DMS153 (cell line): ENCODE measurements at places on chromosomes 3 and 15.
A peak's percentile ranks its signal among the peaks of the same experiment; 100 is the strongest.

DNA sequence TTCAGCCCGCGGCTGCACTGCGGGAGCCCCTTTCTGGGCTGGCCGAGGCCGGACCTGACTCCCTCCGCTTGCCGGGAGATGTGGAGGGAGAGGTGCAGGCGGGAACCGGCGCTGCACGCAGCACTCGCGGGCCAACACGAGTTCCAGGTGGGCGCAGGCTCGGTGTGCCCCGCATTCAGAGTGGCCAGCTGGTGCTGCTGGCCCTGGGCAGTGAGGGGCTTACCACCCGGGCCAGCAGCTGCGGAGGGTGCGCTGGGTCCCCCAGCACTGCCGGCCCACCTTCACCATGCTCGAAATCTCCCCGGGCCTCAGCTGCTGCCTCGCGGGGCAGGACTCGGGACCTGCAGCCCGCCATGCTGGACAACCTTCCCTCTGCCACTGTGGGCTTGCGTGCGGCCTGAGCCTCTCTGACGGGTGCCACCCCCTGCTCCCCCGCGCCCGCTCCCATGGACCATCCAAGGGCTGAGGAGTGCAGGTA lies 733.5 kb upstream of the CCDC54 start:
- no peak for DNase-seq

DNA sequence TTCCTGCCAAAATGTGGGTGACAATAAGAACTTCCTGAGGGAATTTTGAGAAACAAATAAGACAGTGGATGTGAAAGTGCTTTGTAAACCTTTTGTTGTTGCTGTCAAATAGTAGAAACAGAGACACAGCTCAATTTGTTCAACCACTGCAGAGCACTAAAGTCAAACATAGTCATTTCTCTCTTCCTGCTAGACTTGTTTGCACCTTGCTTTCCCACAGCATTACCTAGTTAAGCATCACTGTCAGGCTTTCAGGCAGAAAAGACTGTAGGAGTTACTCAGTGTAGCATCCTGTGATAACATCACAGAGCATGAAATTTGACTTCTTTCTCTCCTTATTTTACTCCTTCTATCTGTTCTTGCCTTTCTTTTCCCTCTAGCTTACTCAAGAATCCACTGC lies 27.1 kb downstream of the SLC12A1 start:
- no peak for DNase-seq

DNA sequence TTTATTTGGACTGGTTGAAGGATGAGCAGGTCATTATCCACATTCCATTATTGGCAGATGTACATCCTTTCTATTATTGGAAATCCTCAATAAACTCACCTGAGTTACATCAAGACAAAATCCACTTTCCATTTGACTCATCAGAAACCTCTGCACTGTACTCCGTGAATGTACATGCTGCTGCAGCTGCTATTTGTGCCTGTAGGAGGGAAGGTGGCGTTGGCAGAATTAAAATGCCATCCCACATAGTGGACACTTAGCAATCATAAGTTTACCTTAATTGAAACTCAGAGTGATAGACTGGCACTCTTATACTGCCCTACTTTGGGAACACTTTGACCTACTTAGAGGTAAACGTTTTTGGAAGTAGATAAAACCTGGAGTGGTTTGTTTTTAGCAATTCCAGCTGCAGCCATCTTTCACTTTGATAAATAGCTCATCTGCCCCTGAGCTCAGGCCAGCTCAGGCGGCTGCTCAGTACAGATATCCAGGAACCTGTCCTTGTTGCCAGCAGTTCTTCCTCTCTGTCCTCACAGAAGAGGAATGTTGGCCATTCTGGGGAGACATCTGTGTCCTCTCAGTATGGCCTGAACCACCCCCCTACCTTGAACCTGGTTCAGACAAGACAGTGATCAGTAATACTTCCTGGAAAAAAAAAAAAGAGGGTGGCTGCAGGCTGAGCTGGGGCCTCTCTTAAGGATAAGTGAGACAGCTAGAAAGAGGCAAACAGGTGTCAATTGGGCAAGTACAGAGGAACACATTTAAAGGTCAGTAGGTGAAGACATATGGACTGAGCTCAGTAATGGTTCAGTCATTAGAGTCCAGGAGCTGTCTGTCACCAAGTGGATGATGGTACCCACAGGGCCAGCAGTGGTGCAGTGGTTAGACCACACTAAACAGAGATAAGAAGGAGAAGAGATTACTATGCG lies 153.4 kb upstream of the UMPS start:
- DNase-seq: no peak

GRCh38 chr3:184354121-184354728 lies 7.2 kb downstream of the CLCN2 start:
- DNase-seq: no peak

- DNase-seq: no peak
Observed at GRCh38 chr15:41961595-41962202, 10.7 kb downstream of the EHD4 start.

DNA sequence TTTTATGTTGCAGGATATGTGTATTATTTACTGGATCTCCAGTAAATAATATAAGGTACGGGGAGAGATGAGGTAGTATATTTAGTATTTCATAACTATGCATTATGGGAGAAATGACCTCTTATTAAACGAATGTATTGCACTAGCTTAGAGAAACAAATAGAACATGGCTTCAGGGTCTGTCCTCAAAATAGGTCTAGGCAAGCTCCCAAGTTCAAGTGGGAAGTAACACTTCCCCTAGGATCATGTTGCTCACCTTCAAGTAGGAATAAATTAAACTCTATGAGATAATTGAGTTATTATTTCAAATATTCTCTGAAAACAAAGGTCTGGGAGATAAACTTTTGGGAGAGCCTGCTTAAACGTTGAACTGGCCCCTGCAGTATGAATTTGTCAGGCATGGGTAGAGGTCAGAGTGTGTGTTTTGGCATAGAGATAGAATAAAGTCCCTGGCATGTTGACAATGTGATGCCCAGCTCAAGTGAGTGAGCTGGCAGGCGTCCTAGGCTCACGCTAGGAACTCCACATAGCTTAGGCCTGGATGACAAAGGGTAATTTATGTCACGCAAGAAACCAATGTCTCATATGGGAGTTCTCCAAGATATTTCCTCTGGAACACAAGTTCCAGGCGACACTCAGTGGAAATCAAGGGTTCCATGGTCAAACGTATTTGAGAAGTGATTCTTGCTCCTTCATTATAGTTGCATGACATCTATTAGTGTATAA lies 236.8 kb downstream of the CACNA2D3 start:
- DNase-seq: peak; percentile 34

DNA sequence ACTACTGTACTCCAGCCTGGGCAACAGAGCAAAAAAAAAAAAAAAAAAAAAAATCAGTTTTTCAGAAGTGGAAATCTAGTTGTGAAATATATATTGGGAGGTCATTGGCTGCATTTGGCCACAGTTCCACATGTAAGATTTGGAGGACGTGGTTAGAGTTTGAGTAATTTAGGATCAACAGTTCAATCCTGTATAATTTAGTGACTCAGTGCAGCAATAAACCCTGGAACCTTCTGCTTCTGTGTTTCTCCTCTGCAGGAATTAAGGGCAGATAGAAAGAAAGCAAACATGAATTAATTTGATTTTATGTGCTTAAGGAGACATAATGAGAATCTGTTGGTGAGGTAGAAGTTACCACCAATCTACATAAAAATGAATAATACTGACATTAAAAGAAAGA lies 347.0 kb downstream of the PTPRG start:
- DNase-seq: no peak

DNA sequence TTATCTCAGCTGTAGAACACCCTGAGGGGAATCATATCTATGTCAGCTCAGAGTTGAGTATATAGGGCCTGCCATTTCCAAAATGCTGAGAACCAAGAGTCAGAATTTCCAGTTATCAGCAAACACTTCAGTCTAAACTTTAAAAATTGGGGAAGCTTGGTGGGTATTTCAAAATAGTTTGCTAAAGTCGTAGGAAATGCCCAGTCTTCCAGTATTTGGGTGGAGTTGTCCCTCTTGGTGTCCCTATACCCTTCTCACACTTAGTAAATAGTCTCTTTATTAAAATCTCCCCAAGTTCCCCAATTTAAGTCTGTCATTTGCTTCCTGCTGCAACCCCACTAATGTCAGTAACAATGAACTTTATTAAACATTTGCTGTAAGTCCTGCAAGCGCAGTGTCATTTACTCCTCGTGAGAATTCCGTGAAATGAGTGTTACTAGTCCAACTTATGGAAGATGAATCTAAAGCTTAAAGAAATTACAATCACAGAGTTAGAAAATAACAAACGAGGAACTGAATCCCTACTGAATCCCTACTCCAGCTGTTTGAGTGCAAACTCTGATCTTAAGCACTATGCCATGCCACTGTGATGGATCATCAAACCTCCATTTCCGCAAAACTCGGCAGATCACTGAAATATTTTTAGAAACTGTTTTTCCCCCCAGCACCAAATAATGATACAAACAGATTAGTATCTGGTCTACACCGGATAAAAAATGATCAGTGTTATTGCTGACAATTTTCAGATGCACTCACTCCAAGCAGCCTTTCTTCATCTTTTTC lies 341.7 kb upstream of the PROK2 start:
- no peak for DNase-seq

GRCh38 chr3:144162042-144162441 lies 190.4 kb downstream of the DIPK2A start:
- peak; percentile 53 for DNase-seq

- no peak for DNase-seq
Observed at GRCh38 chr3:160103397-160103796, 114.8 kb downstream of the IL12A start.

DNA sequence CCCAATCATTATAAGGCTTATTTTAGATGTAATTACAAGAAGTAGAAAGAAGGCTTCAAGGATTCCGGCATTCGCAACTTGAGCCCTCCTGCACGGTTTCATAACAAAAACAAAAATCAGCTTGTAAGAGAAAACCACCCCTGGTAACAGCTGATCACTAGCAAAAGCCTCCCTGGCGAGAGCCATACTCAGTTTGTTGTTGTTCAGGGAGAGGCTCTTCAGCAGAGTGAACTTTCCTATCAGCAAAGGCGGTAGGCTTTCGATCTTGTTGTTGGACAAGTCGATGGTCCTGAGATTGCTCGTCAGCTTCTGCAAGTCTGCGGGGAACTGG lies 710 bp downstream of the LRRC57 start:
- DNase-seq: no peak

- DNase-seq: no peak
Observed at GRCh38 chr3:78737988-78738387, 1029.8 kb downstream of the ROBO1 start.

DNA sequence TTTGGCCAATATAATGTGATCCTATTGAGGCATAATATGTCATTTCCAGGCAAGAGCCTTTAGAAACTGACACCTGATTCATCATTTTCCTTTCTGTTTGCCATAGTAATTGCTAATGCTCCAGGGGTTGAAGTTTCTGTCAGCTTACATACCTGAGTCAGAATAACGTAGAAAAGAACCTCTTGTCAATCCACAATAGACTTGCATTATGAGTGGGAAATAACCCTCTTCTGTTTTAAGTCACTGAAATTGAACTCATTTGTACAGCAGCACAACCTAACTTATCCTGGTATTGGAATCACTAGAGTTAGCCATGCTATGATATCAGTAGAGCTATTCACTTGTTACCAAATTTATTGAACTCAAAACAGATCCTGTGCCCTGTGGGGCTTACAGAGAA lies 101.7 kb upstream of the TP63 start:
- no peak for DNase-seq

DNA sequence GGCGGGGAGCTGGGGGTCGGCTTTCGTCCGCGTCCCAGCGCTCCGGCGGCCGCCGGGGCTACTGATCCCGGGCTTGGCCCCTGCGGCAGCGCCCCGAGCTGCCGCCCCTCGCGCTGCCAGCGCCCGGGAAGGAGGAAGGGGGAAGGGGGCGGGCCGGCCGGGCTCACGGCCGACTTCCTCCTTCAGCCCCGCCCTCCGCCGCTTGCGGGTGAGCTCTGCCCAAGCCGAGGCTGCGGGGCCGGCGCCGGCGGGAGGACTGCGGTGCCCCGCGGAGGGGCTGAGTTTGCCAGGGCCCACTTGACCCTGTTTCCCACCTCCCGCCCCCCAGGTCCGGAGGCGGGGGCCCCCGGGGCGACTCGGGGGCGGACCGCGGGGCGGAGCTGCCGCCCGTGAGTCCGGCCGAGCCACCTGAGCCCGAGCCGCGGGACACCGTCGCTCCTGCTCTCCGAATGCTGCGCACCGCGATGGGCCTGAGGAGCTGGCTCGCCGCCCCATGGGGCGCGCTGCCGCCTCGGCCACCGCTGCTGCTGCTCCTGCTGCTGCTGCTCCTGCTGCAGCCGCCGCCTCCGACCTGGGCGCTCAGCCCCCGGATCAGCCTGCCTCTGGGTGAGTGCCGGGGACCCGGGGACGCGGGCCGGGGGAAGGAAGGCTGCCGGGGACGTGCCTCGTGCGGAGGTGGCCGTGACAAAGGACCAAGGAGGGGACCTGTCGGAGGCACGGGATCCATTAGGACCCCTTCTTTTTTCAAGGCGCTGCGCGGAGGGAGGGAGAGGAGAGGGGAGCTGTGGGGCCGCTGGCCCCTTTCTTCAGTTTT lies at the start of gene SEMA4B:
Gene SEMA4B (plus strand): TSS at position 201 of the 814 bp plus-strand sequence. CDS start 249 bp downstream, at position 450.
- DNase-seq: no peak

- peak; percentile 58 for DNase-seq
Observed at GRCh38 chr3:159828542-159828943, 160.1 kb upstream of the IL12A start.
